LNCaP clone FGC (cell line): ENCODE measurements at places on chromosomes 16 and 17.

DNA sequence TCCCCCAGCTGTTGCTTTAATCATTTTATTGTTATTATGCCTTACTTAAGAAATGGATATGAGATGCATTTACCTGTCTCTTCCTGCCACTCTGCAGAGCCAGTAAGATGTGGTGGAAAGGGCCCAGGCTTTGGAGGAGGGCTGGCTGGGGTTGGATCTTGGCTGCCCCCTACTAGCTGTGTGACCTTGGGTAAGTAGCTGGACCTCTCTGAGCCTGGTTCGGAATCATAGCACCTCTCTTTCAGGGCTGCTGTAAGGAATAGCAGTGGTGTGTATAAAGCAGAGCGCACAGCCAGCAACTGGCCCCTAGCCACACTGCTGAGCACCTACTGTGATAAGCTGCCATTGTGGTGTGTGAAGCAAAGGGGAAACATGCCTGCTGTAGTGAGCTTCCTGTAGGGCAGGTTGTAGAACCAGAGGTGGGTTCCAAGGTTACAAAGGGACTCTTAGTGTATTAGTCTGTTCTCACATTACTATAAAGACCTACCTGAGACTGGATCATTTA, 23.9 kb downstream of the MAPT start:
- DNase-seq, result no peak

DNA sequence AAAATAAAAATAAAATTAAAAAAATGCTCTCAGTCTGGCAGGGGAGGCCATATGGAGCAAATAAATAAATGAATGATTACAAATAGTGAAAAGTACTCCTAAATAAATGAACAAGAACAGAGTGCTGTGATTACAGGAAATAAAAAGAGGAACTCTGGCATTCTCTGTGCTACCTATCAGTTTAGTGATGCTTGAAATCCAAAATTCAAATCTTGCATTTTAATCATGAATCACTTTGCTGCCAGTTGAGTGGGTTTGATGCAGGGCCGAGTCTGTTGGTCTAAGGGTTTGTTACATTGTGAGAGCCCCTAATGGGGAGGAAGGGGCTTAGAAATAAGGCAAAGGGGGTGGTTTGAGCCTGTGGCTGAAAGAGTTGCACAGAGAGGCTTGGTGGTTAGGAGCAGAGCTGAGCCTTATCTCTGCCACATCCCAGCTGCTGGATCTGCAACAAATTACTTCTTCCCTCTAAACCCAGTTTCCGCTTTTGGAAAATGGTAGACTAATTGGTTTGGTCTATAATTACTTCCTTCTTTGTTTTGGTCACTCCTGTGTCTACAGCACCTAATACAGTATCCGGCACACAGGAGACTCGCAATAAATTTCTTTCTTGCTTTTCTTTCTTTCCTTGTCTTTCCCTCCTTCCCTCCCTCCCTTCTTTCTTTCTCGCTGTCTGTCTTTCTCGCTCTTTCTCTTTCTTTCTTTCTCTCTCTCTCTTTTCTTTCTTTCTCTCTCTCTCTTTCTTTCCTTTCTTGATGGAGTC, 6.3 kb upstream of the ABCC1 start:
- DNase-seq, result peak; percentile 41

DNA sequence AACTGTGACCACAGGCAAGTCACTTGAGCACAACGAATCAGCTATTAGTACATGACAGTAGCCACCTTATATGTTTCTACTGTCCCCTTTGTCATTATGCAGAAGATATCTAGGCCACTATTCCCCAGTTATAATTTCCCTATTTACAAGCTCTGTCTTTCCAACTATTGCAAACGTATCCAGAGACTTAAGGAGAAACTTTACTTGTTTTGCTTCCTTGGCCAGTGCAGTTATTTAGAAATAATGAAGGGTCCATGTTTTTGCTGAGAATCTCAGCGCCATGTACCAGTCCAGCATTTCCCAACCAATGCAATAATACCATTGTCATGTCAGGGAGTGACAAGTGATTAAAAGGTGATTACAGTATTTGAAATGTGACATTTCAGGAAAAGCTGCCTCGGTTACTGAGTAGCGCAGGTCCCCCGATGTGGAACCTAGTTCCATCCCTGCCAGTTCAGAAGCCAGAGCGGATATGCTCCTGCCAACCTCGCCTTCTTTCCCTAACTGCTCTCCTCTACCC, 743 bp downstream of the ZNF624 start:
- no peak for DNase-seq

DNA sequence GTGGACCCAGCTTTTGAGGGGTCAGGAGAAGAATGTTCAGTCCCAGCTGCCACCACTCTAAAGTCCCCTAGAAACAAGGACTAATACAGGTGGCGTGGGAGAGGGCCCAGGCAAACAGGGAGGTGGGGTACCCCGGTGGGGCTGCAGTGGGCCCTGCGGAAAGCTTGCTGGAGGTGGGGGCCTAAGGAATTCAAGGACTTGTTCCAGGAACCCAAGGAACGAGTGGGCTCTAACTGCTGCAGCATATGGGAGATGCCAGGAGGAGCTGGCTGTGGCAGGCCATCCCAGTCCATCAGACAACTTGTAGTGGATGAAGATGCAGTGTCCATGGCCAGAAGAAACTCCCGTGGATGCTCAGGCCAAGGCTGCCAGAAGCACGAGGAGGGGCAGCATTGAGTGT, 10.6 kb downstream of the SNX20 start:
- DNase-seq, result no peak

DNA sequence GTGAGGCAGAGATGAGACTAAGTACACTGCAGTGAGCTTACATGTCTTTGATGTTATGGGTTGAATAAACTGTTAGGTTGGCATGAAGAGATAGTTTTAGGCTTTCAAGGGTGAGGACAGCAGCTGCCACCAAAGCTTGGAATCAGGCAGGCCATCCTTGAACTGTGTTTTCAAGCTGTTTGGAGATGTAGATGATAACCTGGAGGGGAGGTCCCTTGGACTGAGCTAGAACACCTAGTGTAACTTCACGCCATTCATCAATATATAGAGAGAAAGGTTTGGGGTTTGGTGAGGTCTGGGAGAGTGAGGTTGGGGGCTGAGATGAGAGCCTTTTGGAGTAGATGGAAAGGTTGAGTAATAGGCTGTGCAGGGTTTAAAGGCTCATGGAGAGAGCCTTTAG, 2447.0 kb downstream of the TP53TG3F start:
- no peak for DNase-seq

GRCh38 chr17:41530062-41531048, 2.2 kb upstream of the KRT19 start:
- no peak for DNase-seq

GRCh38 chr17:74768069-74768762, 7.9 kb downstream of the NAT9 start:
- DNase-seq, result no peak
